ENCODE measurements at places on chromosomes 4 and X.

DNA sequence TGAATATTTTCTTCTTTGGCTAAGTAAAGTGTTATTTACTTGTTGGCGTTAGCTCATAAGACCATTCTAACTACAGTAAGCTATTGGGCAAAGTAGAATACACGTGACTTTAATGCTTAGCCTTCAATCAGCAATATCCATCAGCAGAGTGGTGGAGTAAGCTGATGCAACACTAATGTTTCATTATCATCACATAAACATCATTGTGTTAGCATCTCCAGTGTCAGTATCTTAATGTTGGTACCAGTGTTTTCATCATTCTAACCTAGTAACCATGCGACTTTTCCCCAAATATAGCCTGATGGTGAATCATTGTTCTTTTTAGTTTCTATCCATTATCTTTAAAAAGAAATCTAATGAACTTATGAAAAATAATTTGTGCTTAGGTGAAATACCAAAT lies 48.5 kb downstream of the APOOL start:
- no peak for DNase-seq

- DNase-seq = no peak
Measured at GRCh38 chrX:95101851-95102390, 1427.9 kb downstream of the FAM133A start.

- DNase-seq = no peak
Measured at GRCh38 chr4:126627255-126627654, 1005.5 kb upstream of the INTU start.

DNA sequence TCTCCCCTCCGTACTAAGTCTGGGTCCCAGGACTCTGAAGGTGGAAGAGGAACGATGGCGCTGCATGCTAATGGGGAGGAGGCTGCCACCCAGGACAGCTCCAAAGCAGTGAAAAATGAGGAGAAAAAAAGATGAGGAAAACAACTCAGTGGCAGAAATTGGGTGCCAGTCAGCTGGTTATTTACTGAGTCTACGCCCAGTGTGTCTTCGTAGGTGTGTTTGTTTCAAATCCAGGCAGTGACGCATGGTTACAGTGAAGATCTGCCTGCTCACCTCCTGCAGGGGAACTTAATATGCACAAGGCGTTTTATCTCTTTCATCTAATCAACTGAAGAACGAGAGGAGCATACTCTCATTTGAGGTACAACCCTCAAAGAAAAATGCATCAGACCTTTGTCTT lies 70.9 kb upstream of the FBXW7 start:
- no peak for DNase-seq

DNA sequence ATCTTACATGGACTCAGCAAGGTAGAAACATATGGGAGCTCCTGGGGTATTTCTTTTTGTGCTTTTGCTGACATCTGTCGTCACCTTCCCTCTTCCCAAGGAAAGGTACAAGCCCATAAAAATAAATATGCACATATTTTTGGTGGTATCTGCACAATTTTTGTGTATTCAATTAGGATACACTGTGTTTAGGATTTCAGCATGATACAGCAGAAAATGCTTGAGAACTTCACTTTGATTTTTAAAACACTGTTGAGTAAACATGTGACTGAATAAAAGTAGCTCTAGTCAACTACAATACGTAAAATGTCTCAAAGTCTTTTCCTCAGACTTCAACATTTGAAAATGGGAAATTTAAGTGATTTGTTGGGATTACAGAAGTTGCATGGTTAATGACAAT lies 99.4 kb upstream of the SPANXC start:
- no peak for DNase-seq

GRCh38 chr4:151652841-151653547 lies 107.8 kb downstream of the GATB start:
- no peak for DNase-seq

GRCh38 chr4:48090621-48091020 lies 43.4 kb downstream of the TXK start:
- no peak for DNase-seq

- no peak for DNase-seq
Measured at GRCh38 chr4:52157641-52158316, 106.7 kb downstream of the SPATA18 start.

- DNase-seq = no peak
Measured at GRCh38 chrX:22889819-22890218, 109.9 kb upstream of the DDX53 start.

- DNase-seq = no peak
Measured at GRCh38 chr4:120865985-120866384, 56.5 kb downstream of the PRDM5 start.
